ENCODE measurements at places on chromosomes 16 and 17. TPM values are rescaled to one million over a fixed set of nuclear protein-coding genes. Genes with fewer than 3 reads are reported as not detected.

Gene MXRA7
- total RNA-seq, result 179 TPM

Gene MT1H
- total RNA-seq, result not detected

Gene NUDT7
- total RNA-seq, result 3.5 TPM

Gene HOXB7
- total RNA-seq, result not detected

Gene LYRM9
- total RNA-seq, result 3.0 TPM

Gene TMEM114
- total RNA-seq, result not detected

Gene MPV17L
- total RNA-seq, result 0.65 TPM

Gene SRL
- total RNA-seq, result not detected

Gene CCDC78
- 2.1 TPM for total RNA-seq

Gene HSPB9
- total RNA-seq, result not detected

Gene KREMEN2
- 7.5 TPM for total RNA-seq

Gene TMC5
- 0.11 TPM for total RNA-seq

Gene PYCARD
- 7.3 TPM for total RNA-seq

Gene NAGS
- 0.91 TPM for total RNA-seq

Gene TMEM238L
- not detected for total RNA-seq

Gene RHBDF1
- 55.5 TPM for total RNA-seq

Gene TAT
- total RNA-seq, result not detected

Gene AIPL1
- not detected for total RNA-seq

Gene DCTPP1
- total RNA-seq, result 36.5 TPM

Gene TMEM88
- 33.7 TPM for total RNA-seq

Gene PRR29
- 0.54 TPM for total RNA-seq

Gene CDRT15L2
- total RNA-seq, result not detected

Gene NME2
- total RNA-seq, result 799 TPM

Gene CCL5
- total RNA-seq, result 71.3 TPM

Gene TEDC2
- 6.0 TPM for total RNA-seq

Gene FOXK2
- 68.0 TPM for total RNA-seq

Gene KRT17
- 21.4 TPM for total RNA-seq

Gene CCL1
- not detected for total RNA-seq

Gene NEUROD2
- not detected for total RNA-seq

Gene PRAC1
- not detected for total RNA-seq

Gene KRTAP4-9
- not detected for total RNA-seq

Gene HOXB2
- total RNA-seq, result 1.8 TPM

Gene CD300LG
- not detected for total RNA-seq

Gene CALB2
- total RNA-seq, result 4.2 TPM

Gene ATF7IP2
- 6.6 TPM for total RNA-seq

Gene TM4SF5
- not detected for total RNA-seq

Gene MMP2
- 1,246 TPM for total RNA-seq

Gene LONP2
- 50.7 TPM for total RNA-seq

Gene CDT1
- 3.7 TPM for total RNA-seq

Gene SMPD3
- 0.34 TPM for total RNA-seq

Gene CNTNAP4
- total RNA-seq, result not detected

Gene PDE6G
- total RNA-seq, result not detected

Gene CCL2
- total RNA-seq, result 44.1 TPM
